Subcutaneous adipose tissue (tissue), 4 donors: ENCODE measurements at places on chromosomes 1 and 21. TPM values are rescaled to one million over a fixed set of nuclear protein-coding genes. Genes with fewer than 3 reads are reported as not detected.

EEIG2 gene
- 9.0 TPM for total RNA-seq

PPIAL4G gene
- total RNA-seq, result not detected

EPHA8 gene
- total RNA-seq, result 0.17 TPM

CD5L gene
- total RNA-seq, result not detected
